ENCODE measurements at places on chromosomes 3 and 15.

DNA sequence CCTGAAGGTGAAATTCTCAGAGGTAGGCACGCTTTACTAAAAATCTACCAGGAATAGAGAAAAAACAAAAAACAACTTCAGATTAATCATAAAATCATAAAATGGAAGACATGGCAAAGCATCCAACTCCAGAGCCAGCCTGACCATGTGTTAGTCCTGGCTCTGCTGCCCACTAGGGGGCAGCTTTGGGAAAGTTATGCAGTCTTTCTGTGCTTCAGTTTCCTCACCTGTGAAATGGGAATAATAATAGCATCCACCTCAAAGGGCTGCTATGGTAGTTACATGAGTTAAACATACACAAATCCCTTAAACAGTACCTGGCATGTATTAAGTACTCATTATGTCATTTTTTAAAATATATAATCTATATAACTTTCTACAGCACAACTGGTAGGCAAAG is 52.3 kb downstream of the WNT5A start:
- no peak for DNase-seq

GRCh38 chr15:88878720-88879184 is 16.6 kb downstream of the HAPLN3 start:
- DNase-seq, result no peak

- no peak for DNase-seq
Measured at GRCh38 chr3:38039899-38040261, 872 bp downstream of the DLEC1 start.

GRCh38 chr3:71547249-71548198 is 36.0 kb downstream of the FOXP1 start:
- DNase-seq, result no peak
